ENCODE measurements at places on chromosomes 7 and 10. TPM values are rescaled to one million over a fixed set of nuclear protein-coding genes. Genes with fewer than 3 reads are reported as not detected.

Gene CYP26C1
- 0.31 TPM for total RNA-seq

Gene ZNF273
- total RNA-seq, result 36.0 TPM

Gene SPDYE3
- 2.8 TPM for total RNA-seq

Gene CDHR1
- total RNA-seq, result 0.19 TPM

Gene GALNT17
- 29.4 TPM for total RNA-seq

Gene GPR15LG
- not detected for total RNA-seq

Gene WDFY4
- total RNA-seq, result 10.2 TPM

Gene IFIT1B
- not detected for total RNA-seq

Gene SLC13A1
- not detected for total RNA-seq

Gene CREM
- total RNA-seq, result 266 TPM

Gene ERVW-1
- total RNA-seq, result 16.5 TPM

Gene PKD1L1
- 4.0 TPM for total RNA-seq

Gene SPDYE1
- 7.3 TPM for total RNA-seq

Gene GRM3
- 0.47 TPM for total RNA-seq

Gene TLX1
- total RNA-seq, result 0.99 TPM

Gene CARD11
- total RNA-seq, result 2.9 TPM

Gene SLC39A12
- 0.47 TPM for total RNA-seq

Gene ZPBP
- 67.0 TPM for total RNA-seq
